Gastroesophageal sphincter (tissue), 4 donors: ENCODE measurements at places on chromosomes 7 and 10. TPM values are rescaled to one million over a fixed set of nuclear protein-coding genes. Genes with fewer than 3 reads are reported as not detected.

DNA sequence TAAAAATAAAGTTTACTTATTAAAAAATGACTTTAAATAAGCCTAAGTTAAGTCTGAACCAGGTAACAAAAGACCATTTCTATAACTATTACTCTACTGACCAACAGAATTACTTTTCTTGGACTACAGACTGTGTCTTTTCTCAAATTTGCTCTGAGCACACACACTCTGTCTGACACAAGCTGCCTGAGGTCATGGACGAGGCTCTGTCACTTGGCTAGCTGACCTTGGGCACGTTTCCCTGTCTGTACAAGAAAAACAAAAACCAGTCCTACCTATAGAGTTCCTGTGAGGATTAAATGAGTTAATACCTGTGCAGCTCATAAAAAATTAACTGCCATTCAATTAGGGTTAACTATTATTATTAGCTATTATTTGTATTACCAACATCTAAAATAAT is 22.9 kb downstream of the ATE1 start:
- ATAC-seq, result no peak

The ANKRD22 gene
- 0.96 TPM for total RNA-seq

- no peak for ATAC-seq
Observed at GRCh38 chr7:35871856-35872255, 71.0 kb downstream of the SEPTIN7 start.

GRCh38 chr7:86592185-86592584 is 51.5 kb upstream of the GRM3 start:
- ATAC-seq, result no peak

GRCh38 chr7:37656913-37657530 is 26.5 kb upstream of the GPR141 start:
- ATAC-seq, result no peak

- ATAC-seq, result no peak
Observed at GRCh38 chr7:19982841-19983835, 209.7 kb upstream of the TMEM196 start.

- ATAC-seq, result no peak
Observed at GRCh38 chr7:27750316-27750715, 10.4 kb downstream of the TAX1BP1 start.

The TMEM270 gene
- total RNA-seq, result not detected

The CYP2E1 gene
- total RNA-seq, result 2.4 TPM

DNA sequence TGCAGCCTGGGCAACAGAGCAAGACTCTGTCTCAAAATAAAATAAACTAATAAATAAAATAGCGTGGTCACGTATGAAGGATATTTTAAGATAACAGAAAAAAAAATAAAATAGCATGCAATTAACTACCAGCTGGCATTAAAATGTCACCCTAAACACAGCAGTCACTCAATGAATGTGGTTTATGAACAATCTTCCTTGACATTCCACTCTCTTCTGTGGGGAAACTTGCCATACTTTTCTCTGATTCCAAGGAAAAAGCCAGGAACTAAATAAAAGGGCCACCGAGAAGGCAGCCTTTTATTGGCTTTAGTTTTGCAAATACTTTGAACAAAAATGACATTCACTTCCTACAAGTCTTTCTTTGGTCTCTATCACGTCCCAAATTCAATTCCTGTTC is 266.6 kb downstream of the PARD3 start:
- ATAC-seq, result no peak
